ENCODE measurements at places on chromosomes 2 and 18. TPM values are rescaled to one million over a fixed set of nuclear protein-coding genes. Genes with fewer than 3 reads are reported as not detected.

GRCh38 chr2:143968360-143968759, 551.6 kb downstream of the ZEB2 start:
- no peak for DNase-seq

GRCh38 chr18:30623401-30624065, 419.0 kb downstream of the DSC3 start:
- DNase-seq = no peak

Gene CHST9
- total RNA-seq = 7.0 TPM

Gene DNER
- 1.6 TPM for total RNA-seq

- DNase-seq = no peak
These were observed 31.6 kb upstream of the TRIB2 start for GRCh38 chr2:12685145-12685544.

- DNase-seq = no peak
These were observed 122.9 kb downstream of the FAM210A start for GRCh38 chr18:13603304-13604019.

DNA sequence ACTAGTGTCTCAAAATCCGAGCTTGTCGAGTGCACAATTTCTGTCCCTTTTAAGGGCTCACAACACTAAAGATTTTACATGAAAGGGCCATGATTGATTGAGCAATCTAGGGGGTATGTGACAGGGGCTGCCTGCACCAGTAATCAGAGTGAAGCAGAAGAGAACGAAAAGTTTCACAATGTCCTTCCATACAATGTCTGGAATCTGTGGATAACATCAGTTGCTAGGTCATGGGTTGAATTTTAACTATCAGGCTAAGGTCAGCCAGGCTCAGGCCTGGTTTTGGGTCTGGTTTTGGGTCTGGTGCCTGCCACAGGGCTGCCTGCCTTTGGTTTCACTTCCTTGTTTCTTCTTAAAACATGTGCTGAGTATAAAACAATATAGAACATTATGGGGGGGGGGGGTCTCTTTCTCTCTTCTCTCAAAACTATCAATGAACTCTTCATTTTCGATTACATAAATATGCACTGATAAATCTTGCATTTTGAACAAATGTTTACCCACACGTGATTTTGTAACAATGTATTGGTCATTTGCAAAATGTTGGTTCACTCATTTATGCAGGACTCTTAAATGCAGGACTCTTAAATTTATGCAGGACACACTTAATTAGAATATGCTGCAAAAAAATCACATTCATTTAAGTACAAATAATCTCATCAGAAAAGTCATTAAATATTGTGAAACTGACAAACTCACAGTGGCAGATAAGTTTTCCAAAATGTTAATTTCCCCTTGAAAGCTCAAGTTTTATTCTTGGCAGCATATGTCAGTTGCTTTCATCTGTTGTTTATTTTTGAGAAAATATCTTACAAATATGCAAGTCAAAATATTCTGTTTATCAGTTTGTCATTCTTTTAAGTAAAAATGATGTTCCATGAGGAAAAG, 290.5 kb upstream of the KYNU start:
- no peak for DNase-seq

Gene PLCL1
- total RNA-seq = 100 TPM

Measured in left ventricle myocardium superior (tissue), 1 donor.